Fibroblast of skin of back (primary cell): ENCODE measurements at places on chromosomes 6 and 20.

DNA sequence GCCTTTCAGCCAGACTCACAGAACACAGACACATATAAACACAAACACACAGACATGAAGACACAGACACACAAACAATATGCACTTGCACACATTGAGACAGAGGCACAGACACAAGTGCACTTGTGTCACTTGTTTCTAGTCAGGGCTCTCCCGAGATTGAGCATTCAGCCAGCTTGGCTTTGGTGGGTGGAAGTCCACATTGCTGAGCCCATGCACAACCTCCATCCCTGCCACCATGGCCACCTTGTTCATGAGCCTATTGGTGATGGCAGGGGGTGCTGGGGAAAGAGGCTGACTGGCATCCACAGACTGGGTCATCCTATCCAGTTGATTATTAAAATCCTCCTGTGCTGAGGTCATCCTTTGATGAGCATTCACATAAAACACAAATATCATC lies 11.5 kb upstream of the CST7 start:
- no peak for DNase-seq

- peak; percentile 89 for DNase-seq
Measured at GRCh38 chr20:47360297-47361056, 4.0 kb upstream of the ZMYND8 start.

DNA sequence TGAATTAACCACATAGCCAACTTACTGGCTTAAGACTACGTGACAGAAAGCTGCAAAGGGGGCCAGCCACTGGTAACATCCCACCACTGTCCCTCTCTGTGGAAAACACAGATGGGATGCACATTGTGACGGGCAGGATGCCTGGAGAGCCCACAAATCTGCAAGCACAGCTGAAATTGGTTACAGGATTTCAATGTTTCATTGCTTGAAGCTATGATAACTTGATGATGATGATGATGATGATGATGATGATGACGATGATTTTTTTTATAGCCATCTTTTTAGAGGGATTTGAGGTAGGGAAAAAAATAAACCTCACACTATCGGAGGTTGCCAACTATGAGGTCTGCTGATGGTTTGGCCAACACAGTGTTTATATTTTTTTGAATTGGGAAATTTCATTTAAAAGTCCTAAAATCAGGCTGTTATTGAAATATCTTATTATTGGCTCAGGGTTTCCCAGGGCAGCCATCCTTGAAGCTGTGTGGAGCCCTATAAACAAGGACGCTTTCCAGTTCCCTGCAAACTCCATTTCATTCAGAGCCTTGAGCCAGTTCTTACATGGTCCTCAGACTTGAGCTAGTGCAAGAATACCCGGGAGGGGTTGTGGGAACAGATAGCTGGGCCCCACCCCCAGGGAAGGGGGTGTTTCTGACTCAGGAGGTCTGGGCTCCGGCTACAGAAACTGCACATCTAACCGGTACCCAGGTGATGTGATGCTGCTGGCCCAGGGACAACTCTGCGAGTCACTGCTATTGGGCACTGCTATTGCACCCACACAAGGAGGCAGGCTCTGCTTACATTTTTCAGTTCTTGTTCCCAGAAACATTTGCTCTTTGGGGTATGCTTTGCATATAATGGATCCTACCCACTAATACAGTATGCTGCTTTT lies 27.1 kb downstream of the BCAS1 start:
- no peak for DNase-seq

GRCh38 chr6:110625883-110626282 lies 149.5 kb upstream of the SLC22A16 start:
- DNase-seq, result peak; percentile 13

DNA sequence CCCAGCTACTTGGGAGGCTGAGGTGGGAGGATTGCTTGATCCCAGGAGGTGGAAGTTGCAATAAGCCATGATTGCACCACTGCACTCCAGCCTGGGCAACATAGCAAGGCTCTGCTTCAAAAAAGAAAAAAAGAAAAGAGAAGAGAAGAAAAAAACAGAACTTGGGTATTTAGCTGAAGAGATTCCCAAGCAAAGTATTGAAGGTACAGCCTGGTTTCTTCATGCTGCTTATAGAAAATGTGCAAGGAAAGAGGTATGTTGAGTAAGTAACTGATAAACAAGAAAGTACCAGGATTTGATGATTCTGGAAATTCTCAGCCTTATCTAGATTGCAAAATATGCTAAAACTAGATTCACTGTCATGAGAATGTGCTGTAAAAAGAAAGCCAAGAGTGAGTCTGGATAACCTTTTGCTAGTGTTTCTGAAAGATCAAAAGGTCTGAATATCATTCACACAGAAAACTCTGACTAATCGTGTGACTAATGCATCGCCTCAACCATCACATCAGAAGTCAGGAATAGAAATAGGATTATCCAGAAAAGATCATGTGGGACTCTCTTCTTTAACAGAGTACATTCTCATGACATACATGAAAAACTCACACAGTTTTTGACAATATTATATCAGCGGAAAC lies 32.4 kb upstream of the NOP56 start:
- DNase-seq, result peak; percentile 38

- DNase-seq, result no peak
Measured at GRCh38 chr6:68738039-68738438, 103.0 kb downstream of the ADGRB3 start.

GRCh38 chr6:138377844-138378243 lies at the start of gene SMIM28:
Gene SMIM28 (plus strand): TSS chr6:138377905. CDS start chr6:138378073, 168 bp downstream.
- no peak for DNase-seq

GRCh38 chr6:87164506-87164905 lies 9.1 kb downstream of the ZNF292 start:
- peak; percentile 17 for DNase-seq

GRCh38 chr6:69868252-69868804 lies 2.0 kb downstream of the COL19A1 start:
- no peak for DNase-seq

DNA sequence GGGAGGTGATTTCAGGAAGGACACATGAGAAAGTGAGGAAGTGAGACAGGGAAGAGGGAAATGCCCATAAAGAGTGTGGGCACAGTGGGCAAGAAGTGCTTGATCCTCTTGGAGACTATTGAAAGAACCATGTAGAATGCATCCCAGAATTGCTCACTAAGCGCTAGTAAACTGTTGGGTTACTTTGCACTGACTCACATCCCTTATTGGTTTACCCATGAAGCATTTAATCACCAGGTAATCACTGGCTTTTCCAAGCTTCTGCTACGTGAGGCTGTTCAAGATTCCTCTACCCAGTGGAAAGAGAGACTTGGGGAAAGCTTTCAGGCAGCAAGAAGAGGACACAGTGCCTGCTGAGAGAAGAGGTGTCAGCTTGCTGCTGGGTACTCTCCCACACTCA lies 410.0 kb upstream of the JAG1 start:
- DNase-seq, result no peak

DNA sequence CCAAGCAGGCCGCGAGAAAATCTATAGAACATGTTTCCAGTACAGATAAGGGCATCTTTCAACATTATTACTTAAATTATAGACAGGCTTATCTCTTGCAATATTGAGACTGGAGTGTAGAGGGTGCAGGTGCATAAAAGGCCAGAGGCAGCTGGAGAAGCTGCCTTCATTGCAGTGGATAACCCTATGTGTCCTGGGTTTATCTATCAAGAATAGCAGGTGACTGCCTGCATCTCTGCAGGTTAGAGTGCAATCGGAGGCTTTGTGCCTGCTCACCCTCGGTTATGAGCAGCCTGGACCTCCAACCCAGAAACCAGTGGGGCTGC lies 28.7 kb upstream of the ECI2 start:
- DNase-seq, result no peak

DNA sequence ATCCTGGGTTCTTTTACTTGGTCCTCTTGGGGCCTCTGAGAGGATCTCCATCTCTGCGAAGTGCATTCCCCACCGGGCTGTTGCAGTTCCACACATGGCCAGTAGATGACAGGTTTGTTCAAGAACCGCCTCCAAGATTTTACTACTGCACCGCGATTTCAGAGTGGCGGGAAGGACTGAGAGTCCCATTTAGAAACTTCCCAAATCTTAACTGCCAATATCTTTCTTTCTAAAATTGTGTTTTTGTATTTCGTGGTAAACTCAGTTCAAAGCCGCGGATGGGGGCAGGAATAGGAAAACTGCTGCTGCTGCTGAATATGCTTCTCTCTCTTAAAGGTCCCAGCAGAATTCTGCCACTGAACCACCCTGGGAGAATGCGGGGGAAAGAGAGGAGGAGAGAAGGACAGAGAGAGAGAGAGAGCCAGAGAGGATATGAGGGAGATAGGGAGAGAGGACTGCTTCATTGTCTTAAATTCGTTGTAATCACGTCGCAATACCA lies 8.6 kb upstream of the BTNL2 start:
- peak; percentile 77 for DNase-seq

DNA sequence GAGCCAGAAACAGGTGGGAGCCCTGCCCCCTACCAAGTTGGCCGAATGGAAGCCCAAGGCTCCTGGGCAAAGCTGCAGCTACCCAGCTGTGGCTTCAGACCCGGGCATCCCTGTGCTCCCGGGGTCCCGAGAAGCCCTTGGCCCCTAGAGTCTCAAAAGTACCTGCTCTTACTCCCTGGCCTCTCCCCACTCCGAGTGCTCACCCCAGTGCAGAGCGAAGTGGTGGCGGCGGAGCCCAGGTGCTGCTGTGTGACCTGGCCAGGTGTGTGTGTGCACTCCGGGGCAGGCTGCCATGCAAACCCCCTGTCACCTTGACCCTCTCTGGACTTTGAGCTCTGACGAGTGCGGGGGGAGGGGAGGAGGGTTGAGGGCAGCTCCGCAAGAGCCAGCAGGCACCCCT lies 493.8 kb upstream of the MANEA start:
- DNase-seq, result no peak

DNA sequence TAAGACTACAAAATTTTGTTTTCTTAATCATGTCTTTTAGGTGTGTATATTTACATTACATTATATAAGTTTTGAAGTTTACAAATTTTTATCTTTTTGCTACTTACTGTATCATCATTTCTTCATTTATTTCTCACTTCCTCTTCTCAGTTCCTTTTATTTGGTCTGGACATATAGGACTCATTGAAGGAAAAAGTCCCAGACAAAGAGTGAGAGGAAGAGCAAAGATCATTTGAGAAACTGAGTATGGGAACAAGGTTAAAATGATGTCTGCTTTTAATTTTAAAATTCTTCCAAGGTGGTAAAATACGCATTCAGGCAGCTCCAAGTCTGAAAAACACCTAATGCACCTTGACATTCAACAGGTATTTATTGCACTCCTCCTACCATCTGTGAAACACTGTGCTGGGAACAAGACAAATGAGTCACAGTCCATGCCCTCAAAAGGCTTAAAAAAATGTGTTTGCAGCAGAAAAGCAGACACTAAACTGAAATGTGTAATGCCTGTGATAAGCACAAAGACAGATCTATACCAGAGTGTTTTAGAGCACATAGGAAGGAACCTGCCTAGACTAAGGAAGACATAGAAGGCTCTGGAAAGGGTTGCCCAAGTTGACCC lies 63.2 kb downstream of the PKIB start:
- DNase-seq, result no peak

- DNase-seq, result no peak
Measured at GRCh38 chr20:63046841-63047240, 40.1 kb upstream of the BHLHE23 start.

DNA sequence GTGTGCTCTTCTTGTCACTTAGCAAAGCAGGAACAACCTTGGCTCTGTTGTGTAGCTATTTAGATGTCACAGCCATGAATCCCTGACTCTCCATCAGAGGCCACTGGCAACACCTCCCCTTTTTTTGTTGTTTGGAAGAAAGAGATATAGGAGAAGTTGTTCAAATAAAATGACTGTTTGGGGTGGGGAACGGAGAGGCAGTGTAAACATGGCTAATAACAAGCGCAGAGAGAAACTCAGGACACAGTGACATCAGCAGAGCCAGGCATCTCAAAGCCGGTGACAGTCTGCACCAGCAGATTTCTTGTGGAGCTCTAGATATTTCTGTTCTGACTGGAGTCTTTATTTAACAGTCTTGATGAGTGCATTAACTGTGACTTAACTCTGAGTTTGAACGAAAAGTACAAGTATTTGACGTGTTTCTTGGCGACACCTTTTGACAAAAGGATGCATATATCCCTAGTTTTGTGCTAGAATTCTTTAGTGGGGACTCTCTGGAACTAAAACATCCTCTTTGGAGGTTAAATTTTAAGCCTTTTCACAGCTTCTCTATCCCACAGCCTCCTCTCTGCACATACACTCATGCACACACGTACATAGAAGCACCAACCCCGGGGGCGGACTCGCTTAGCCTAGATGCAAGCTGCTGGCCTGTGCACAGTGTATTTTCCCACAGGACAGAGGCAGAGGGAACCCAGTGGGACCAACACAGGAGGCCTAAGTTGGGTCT lies 53.8 kb downstream of the ADAT2 start:
- no peak for DNase-seq

DNA sequence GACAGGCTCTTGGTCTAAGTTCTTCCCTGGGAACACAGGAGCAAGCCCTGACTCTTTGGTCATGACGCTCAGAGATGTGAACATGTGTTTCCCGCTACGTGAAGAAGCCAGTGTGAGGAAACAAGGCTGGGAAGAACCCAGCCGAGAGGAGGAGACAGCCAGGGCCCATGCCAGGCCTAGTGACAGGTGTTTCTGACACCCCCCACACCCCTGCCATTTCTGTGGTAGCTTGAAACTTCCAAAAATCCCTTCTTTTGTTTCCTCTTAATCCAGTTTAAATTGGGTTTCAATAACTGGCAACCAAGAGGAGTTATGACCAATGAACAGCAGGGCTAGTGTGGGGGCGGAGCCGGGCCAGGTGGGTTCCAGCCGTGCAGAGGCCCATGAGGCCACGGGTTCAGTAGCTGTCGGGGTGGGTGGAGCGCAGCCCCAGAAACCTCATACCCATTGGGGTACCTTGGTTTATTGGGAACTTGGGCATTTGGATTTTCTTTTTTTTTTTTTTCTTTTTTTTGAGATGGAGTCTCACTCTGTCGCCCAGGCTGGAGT lies 33.5 kb downstream of the WRNIP1 start:
- DNase-seq, result no peak

DNA sequence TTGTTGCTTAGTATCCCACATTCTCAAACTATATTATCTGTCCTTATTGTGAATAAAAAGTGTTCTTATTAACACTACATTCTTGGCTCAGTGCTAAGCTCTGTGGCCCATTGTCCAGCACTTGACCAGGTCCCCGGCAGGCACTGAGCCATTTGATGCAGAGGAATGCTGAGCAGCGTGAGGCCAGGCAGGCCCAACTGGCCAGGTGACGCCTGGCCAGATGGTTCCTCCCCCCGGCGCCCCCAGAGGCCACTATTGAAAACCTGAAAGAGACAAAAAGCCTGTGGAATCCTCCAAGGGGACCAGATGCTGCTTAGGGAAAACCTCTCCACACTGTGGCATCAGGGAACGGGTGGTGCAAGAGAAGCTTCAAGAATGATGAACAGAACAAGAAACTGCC lies 597.5 kb upstream of the JAG1 start:
- DNase-seq, result no peak

- peak; percentile 40 for DNase-seq
Measured at GRCh38 chr6:117840541-117840983, 66.5 kb upstream of the SLC35F1 start.
